ENCODE measurements at places on chromosomes 13 and 19.

GRCh38 chr19:51096473-51097165 is 11.6 kb downstream of the CTU1 start:
- DNase-seq, result no peak

GRCh38 chr13:41835871-41836270 is 125.0 kb downstream of the VWA8 start:
- DNase-seq, result no peak

DNA sequence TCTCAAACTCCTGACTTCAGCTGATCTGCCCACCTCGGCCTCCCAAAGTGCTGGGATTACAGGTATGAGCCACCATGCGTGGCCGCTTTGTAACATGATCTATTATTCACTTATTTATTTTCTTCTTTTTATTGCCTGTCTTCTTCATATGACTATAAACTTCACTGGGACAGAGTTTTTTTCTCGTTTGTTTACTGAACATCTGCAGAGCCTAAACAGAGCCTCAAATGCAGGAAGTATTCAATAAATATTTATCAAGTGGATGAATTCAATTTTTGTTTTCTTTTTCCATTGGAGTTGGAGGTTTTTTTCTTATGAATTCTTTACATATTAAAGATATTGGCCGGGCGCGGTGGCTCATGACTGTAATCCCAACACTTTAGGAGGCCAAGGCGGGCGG is 54.7 kb downstream of the SKA3 start:
- DNase-seq, result no peak

- DNase-seq, result no peak
Observed at GRCh38 chr13:29562786-29563438, 32.6 kb downstream of the SLC7A1 start.

- DNase-seq, result no peak
Observed at GRCh38 chr13:93655154-93655553, 428.5 kb downstream of the GPC6 start.

DNA sequence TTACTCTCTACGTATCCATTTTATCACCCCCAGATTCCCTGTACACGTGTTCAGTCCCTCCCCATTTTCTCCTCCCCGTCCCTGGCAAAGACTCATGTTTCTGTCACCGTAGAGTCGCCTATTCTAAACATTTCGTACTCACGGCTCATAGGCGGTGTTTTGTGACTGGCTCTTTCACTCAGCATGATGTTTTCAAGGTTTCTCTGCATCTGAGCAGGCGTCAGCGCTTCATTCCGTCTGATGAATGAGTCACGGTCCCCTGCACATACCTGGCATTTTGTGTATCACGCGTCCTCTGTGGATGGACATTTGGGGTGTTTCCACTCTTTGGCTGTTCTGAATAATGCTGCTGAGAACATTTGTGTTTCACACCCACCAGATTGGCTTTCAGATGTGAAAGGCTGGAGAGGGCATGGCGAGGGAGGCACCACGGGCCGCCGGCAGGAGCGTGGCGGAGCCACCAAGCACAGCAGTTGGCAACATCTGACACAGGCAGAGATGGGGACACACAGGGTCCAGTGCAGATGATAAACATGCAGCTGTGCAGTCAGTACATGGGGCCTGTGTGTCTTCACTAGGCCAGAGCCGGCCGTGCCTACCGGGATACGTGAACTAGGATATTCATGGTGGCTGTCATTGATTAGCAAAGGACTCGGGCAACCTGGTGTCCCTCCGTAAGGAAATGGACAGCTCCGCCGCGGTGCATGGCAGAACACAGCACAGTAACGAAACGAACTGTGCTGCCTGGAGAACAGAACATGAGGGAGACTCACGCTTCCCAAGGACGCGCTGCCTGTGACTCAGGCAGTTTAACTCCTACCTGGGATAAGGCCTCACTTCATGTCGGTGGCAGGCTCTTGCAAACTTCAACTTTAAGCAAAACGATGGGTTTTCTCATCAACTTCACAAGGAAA is 117.2 kb downstream of the ATP11A start:
- DNase-seq, result no peak

DNA sequence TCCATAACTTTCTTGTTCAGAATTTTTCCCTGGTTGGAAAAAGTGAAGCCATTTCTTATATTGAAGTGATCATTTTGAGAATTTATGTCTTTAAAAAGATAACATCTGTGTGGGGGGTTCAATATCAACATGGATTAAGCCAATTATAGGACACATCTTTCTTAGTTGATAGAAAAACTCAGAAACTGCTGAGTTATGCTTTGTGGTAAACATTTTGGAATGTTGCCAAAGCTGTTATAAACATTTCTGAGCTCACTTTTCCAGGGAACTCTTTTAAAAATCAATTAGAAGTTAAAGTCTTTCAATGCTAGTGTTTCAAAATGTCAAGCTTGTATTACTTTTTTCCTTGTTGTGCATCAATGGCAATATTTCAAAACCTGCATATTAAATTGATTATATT is 248.8 kb downstream of the DACH1 start:
- no peak for DNase-seq

DNA sequence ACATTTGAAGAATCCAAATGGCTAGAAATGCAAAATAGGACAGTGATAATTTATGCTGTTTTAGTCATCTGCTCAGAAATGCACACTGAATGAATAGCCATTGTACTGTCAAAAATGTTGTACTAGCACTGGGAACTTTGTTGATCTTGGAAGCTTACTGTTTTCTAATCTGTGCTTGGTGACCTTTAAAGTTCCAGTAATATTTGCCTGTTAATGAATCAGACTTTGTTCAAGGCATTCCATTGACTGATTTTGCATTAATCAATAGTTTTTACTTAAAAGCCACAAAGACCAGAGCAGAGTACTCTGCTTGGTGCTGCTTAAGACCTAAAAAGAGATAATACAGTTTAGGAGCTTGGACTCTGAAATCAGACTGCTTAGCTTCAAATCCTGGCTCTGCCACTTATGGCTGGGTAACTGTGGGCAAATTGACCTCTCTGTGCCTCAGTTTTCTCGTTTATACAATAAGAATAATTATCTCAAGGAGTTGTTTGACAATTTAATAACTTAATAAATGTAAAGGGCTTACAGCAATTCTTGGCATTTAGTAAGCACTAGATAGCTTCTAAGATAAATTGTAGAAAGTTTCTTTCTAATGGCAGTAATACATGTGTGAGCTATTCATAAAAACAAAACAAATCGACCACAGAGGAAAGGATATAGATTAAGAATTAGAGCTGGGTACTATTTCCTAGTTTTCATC is 4.6 kb upstream of the SLAIN1 start:
- DNase-seq, result no peak

- no peak for DNase-seq
Observed at GRCh38 chr19:33660410-33661124, 38.8 kb downstream of the CHST8 start.

DNA sequence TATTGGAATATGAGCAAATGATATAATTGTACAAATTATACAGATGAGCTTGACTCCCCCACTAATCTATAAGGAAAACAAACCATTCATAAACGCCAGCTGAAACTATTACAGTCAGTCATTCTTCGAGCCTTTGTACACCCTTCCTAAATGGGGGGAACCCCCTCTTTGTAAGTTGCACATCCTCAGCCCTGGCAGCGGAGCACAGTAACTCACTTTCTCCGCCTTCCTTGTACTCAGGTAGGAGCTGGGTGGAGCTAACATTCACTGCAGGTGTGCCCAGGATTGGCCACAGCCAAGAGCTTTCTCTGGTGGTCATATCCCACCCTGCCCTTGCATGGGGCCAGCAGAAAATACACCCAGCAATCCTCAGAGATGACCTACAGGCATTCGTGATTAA is 28.6 kb downstream of the PIN1 start:
- DNase-seq, result no peak

DNA sequence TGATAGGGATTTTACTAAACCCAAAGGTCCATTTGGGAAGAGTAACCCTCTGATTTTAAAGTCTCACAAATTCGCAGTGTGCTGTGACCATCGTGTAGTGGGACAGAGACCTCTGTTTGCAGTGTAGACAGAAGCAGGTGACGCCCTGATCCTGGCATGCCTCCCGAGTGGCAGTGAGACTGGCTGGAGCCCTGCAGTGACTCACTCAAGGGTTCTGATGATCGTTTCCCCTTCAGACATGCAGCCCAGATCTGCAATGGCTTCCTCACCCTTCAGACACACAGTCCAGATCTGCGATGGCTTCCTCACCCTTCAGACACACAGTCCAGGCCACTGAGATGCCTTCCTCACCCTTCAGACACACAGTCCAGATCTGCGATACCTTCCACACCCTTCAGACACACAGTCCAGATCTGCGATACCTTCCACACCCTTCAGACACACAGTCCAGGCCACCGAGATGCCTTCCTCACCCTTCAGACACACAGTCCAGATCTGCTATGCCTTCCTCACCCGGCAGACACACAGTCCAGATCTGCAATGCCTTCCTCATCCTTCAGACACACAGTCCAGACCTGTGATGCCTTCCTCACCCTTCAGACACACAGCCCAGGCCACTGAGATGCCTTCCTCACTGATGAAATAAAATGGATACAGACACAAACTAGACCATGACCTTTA is 125.2 kb downstream of the ATP11A start:
- no peak for DNase-seq

Data from stimulated activated CD4-positive, alpha-beta T cell treated with anti-CD3 and anti-CD28 coated beads, Interleukin-2, amount 100 ng/mL, for 24 hours (primary cell).